Stimulated activated memory B cell treated with anti-CD40 and anti-IgM and Interleukin-4, amounts not matched to agents 10 μg/mL and 1 μg/mL and 100 μg/mL, for 72 hours (primary cell): ENCODE measurements at places on chromosomes 6 and 20.

GRCh38 chr6:108268845-108269244, 8.0 kb upstream of the SNX3 start:
- no peak overlapping the region for H3K27ac ChIP-seq
- H3K4me1 ChIP-seq: no peaks in the 10 kb centered on the region
- no peak for ATAC-seq
- no peaks in the 10 kb centered on the region for H3K27me3 ChIP-seq

DNA sequence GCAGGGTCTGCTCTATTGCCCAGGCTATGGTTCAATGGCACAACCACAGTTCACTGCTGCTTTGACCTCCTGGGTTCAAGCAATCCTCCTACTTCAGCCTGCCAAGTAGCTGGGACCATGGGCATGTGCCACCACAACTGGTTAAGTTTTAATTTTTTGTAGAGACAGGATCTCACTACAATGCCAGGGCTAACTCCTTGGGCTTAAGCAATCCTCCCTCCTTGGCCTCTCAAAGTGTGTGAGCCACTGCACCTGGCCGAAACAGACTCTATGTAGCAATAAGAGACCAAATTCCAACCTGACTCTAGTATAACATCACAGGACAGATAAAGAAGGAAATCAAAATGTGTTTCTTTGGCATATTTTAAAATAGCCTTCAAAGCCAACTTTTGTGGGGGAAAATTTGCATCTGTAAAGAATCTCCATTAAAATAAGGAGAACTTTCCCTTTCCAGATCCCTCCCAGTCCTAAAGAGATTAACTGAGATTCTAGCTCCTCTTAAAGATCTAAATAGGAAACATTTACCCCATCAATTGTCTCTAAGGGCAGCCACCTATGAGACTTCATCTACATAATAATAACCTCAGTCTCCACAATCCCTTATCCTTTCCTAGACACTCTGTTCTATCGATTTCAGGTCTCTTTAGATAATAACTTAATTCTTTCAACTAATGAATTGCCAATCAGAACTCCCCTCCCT, 94.7 kb upstream of the PLCB4 start:
- no peaks in the 10 kb centered on the region for H3K27me3 ChIP-seq
- no peak overlapping the region for H3K27ac ChIP-seq
- H3K4me1 ChIP-seq: no peaks in the 10 kb centered on the region
- ATAC-seq: no peak

DNA sequence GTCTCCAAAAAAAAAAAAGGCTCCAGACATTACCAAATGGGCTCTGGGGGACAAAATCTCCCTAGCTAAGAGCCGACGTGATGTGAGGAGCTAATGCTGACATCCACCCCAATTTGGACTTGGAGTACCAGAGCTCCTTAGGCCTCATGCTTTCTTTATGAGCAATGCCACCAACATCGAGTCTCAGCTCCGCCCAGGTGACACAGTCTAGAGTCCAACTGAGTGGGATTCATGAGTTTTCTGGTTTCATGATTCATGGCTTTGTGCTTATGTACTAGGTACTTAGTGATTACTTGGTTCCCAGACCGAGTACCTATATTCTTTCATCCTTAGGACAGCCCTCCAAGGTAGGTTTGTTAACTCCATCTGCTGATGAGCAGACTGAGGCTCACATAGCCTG, 4.4 kb downstream of the ANKRD60 start:
- peaks cover 81% of the 10 kb centered on the region for H3K27me3 ChIP-seq
- peaks cover 5% of the 10 kb centered on the region for H3K4me1 ChIP-seq
- no peak for ATAC-seq
- H3K36me3 ChIP-seq: peaks cover 2% of the 10 kb centered on the region
- no peak overlapping the region for H3K27ac ChIP-seq

DNA sequence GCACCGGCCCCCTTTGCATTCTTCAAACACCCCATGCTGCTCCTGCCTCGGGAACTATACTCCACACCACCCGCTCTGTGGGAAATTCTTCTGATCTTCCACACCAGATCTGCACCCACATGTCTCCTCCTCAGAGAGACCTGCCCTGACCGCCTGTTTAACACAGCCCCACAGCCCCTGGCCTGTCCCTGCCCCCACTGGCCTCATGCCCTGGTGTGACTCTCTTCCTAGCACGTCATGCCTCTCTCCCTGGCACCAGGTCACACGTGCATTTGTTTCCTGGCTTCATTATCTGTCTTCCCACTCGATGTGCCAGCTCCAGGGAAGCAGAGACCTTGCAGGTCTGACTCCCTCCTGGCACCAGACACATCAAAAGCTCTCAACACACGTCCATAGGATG, 79.6 kb downstream of the ANKRD60 start:
- no peaks in the 10 kb centered on the region for H3K36me3 ChIP-seq
- no peak overlapping the region for H3K27ac ChIP-seq
- no peak for ATAC-seq
- no peaks in the 10 kb centered on the region for H3K4me1 ChIP-seq
